ENCODE measurements at places on chromosomes 16 and 17.

GRCh38 chr17:50319306-50320004, 26.5 kb upstream of the XYLT2 start:
- DNase-seq: no peak

DNA sequence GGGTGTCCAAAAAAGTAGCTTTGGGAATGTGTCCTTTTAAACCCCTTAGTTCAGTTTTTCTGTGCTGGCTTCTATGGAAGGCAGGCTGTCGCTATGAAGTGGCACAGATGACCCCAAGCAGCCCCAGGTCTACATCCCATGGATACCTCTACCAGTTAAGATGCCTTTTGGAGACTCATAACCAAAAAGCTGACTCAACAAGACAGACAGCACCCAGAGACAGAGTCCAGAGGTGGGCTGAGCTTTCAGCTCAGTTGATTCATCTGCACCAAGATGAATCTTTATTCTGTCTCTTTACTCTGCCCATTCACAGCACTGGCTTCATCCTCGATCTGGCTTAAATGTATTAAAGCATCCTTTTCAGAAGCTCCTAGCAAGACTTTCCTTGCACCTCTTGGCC, 29.8 kb upstream of the RBBP6 start:
- DNase-seq: no peak

GRCh38 chr16:89401641-89402445, 88.5 kb downstream of the ANKRD11 start:
- no peak for DNase-seq

DNA sequence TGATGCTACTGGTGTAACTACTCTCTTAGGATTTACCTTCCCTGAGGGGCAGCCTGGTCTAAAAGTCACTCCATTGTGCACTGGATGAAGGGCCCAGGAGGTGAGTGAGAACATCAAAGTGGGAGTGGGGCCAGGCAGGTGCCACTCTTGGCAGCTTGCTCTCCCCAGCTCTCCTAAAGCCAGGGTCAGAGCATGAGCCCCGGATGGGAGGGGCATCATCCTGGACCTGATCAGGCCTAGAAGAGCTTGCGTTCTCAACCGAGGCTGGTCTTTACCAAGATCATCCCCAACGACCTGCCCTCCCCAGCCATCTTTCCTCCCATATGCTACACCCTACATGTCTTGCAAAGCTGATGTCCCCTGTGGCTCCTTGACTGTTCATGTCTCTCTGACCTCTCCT, 87.1 kb downstream of the AIPL1 start:
- no peak for DNase-seq

DNA sequence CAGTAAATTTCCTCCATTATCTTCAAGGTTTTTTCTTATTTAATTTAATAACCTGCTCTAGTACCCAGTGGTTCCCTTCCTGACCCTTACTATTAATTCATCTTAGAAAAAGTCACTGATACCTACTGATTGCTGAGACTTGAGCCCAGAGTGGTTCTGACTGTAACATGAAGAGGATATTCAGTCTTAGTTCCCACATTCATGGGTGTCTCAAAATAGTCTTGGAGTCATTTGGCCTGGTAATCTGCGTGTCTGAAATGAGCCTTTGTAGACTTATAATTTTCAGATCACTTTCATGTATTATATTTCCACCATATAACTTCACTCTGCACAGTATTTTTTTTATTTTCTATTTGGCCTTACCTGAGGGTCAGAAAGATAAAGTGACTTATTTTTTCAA, 732.0 kb upstream of the KIF2B start:
- no peak for DNase-seq

GRCh38 chr17:35988164-35988563, 1.6 kb upstream of the CCL14 start:
- no peak for DNase-seq

DNA sequence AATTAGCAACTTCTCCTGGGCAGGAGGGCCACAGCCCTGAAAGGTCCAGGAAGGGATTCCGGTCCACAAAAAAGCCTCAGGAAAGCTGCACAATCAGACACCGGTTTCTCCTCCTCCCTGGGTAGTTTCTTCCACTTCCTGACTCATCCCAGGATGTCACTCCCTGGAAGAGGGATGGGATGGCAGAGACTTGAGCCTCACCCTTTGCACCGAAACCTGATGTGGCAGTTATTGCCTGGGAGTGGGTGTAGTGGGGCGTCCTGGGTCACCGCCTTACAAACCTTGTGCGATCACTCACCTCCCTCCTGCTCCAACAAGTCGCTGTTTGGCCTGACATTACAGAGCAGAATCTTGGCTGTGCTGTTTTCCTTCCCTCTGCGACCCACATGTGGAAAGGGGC, 70.8 kb downstream of the LYRM1 start:
- no peak for DNase-seq
